ENCODE measurements at places on chromosomes 2 and 18. TPM values are rescaled to one million over a fixed set of nuclear protein-coding genes. Genes with fewer than 3 reads are reported as not detected.

GRCh38 chr2:241680827-241681599, 5.6 kb downstream of the DTYMK start:
- DNase-seq = no peak

GRCh38 chr2:15797231-15797938, 143.0 kb upstream of the MYCN start:
- no peak for DNase-seq

- no peak for DNase-seq
Observed at GRCh38 chr2:78839259-78839658, 186.2 kb upstream of the REG3G start.

GRCh38 chr18:48050176-48050575, 119.7 kb upstream of the SMAD2 start:
- no peak for DNase-seq

DNA sequence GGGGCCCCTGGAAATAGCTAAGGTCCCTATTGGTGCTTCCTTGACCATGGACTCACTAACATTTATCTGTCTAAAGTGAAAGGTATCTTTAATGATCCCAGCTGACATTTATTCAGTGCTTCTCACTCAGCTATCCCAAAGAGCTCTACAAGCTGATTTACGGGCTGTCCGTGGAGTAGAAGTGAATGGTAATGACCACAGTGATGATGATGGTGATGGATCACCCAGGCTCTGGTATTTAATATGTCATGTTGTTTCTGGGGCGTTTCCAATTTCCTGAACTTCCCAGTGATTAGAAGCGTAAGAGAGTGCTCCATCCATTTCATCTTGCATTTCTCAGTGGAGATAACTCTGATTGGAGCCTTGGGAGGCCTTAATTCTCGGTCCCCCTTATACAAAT, 304.3 kb downstream of the HRH4 start:
- no peak for DNase-seq

- no peak for DNase-seq
Observed at GRCh38 chr18:26696308-26696707, 148.0 kb upstream of the KCTD1 start.

DNA sequence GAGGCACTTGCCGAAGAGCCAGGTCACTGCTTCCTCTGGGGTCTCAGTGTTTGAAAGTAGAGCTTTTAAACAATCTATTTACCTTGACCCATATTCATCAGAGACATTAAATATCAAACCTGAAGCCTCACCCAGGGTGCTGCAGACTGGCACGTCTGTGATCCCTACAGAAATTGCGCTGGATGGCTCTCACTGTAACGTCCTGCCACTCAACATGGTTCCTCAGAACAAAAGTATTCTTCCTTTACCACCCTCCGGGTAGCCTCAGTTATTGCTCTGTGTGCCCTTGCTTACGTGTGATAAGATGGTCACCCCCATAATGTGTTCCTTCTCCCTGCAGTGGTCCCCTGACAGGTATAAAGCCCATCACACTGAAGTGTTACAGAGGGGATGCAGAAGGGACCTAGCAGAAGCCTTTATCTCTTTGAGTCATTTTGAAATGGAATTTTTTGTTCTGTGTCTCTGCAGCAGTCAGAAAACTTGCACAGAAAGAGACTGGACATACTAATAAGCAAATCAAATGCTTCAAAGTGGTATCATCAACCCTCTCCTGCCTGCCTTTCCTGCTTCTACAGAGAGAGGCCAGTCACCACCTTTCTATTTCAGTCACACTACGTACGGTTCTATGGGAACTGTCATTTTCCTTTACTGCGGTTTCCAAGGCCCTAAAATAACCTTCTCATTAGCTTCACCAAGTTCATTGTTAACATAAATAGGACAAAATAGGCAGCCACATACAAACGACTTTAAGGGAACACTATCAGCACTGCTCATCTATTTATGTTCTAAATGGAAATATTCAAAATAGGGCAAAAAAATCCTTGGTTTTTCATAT, 86.8 kb downstream of the METTL8 start:
- DNase-seq = no peak

DNA sequence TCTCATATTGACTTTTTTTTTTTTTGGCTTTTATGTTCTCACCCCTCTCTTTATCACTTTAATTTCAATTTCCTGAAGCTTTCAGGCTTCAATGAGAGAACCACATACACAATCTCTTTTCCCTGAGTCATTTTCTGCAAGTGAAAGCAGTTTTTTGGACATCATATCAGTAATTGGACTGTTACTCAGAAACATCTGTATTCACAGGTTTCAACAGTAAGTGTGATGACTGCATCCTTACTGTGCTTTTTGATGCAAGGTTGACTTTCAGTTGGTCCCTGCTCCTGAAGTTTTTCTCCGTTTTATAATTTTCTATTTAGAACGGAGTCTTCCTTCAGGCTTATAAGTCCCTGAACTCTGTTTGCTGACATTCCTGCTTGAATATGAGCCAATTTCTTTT, 70.5 kb upstream of the CCBE1 start:
- no peak for DNase-seq

HSPE1 gene
- polyA plus RNA-seq = 44.9 TPM
